HTR-8/SVneo (cell line): ENCODE measurements at places on chromosomes 7 and 10.

DNA sequence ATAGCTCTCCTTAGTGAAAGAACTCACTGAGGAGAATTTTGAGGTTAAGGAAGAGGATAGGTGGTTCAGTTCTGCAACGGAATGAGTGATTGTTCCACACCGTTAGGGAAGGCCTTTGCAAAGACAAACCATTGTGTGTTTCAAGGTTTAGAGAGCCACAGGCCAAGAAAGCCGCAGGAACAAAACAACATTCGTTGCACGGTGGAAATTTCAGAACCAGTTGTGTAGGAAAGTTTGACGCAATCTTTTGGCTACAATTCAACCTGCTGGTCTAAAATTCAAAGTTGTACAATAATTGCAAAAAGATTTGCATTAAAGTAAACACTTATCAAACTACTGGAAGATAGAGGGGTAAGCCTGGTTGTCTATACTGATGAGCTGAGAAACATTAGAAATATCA lies 91.4 kb downstream of the FAM107B start:
- no peak for DNase-seq

DNA sequence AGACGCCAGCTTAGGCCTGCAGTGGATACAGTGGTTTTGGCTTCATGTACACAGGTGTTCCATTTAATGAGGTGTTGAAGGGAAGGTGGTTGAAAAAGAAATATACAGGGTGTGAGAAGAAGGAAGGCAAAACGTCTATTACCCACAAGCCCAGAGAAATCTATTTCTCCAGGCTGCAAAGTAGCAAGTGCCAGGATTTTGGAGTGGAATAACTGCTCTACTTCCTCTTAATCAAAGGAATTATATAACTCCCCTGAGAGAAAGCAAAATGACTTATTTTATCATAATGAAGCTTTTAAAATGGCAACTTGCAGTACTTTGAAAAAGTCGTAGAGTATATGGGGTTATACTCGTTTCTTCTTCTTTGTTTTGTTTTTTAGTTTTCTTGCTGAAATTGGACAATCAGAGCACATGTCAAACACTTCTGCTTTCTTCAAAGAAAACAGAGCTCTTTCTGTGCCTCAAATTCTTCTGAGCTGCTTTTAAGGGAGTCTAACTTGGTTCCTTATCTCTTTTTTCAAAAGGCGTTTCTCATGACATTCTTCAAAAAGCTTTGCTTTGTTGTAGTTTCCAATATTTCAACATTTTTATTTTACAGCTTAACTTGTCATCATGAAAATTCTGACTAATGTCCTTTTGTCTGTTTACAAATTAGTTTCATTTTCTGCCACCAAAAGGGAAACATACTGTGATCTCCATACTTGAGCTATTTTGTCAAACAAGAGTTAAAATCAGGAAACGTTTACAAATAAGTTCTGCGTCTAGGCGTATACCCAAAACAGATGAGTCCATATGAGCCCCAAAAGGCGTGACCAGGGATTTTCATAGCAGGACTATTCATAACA lies 289.7 kb downstream of the FRMD4A start:
- DNase-seq, result no peak

DNA sequence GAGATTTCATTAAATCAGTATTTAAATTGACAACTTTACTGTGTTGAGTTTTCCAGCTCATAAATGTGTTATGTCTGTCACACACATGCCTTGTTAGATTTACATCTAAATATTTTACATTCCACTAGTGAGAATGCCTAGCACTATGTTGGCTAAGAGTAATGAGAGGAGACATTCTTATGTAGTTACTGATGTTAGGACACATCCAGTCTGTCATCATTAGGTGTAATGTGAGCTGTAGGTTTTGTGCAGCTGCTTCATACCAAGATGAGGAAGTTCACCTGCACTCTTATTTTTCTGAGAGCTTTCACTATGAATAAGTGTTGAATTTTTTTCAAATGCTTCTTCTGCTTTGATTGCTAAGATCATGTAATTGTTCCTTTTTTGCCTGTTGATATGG lies 218.0 kb upstream of the IGFBP3 start:
- DNase-seq, result peak; percentile 80

DNA sequence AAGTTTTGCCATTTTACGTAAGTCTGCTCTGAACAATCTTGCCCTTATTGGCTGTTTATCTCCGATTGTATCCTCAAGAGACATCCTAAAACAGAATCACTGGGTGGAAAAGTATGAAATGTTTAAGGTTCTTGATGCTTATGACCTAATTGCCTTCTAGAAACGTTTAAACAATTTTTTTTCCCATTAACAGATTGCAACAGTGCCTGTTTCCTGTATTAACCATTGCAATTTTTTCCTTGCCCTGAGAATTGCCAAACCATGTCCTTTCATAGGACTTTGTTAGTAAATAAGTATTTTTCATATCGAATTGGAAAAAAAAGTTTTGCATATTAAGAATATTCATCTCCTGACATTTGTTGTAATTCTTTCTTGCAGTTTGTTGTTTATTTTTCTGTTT lies 639.8 kb downstream of the INHBA start:
- no peak for DNase-seq

GRCh38 chr7:157871681-157872080 lies 534.9 kb downstream of the DNAJB6 start:
- no peak for DNase-seq

GRCh38 chr7:157990226-157990880 lies 597.3 kb downstream of the PTPRN2 start:
- DNase-seq, result no peak

- peak; percentile 93 for DNase-seq
Observed at GRCh38 chr10:70816220-70816894, 609 bp downstream of the SGPL1 start.

DNA sequence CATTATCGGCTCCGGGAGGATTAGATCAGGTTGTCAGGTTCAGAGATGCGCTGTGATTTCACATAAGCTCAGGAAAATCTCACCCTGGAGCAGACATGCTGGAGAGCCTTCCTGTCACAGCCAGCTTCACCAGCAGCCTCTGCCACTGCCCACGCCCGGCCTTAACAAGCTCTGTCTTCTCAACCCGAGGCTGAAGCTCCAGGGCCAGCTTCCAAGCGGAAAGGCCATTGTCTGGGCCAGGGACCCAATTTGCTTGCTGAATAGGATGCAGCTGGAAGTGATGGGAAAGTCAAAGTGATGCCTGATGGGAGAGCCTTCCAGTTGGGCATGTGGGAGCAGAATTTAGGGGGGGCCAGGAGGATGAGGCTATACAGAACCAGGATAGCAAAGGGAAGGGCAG lies 36.3 kb downstream of the C10orf105 start:
- DNase-seq, result no peak

DNA sequence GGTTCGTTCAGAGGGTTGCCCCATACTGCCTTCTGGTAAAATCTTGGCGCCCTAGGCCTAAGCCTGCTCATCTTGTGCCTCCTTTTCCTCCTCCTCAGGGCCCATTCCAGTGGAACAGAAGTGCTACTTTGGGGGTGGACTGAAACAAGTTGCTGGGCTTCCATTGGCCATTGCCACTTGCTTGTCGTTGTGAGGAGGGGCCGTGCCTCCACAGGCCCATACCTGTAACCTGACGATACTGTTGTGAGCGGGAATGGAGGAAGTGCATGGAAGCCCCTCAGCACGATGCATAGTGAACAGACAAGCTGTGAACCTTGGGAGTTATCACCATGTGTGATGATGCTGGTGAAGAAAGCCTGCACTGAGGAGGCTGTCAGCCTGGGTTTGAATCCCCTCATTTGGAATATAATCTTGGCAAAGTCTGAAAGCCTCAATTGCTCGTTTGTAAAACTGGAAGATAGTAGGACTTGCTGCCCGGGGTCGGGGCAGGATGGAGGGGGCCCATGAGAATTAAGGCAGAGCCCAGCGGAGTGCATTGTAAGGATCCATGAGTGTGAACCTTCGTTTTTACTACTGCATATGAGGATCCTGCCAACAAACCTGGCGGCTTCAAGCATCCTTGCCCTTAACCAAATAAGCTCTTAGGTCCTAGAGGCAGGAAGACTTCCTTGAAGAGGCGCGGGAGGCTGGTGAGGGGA lies 671 bp upstream of the PAPSS2 start:
- no peak for DNase-seq

GRCh38 chr7:35714407-35714806 lies 19.5 kb upstream of the HERPUD2 start:
- no peak for DNase-seq

DNA sequence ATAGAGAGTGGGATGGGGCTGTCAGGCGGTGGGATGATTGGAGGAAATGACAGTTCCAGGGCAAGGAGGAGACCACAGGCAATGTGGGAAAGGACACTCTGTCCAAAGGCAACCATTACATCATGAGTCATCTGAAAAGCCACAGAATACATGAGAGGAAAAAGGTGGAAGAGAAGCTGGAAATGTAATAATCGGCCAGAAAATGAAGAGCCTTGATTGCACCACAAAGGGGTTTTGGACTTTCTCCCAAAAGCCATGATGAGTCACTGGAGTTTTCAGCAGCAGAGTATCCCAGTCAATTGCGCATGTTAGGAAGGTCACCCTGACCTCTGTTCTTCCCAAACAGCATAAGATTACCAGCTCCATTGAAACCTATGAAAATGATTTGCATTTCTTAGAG lies 222.0 kb downstream of the LHFPL3 start:
- DNase-seq, result no peak
